ENCODE measurements at places on chromosomes 3 and 15.

GRCh38 chr3:15361494-15362214, 29.3 kb upstream of the SH3BP5 start:
- peak; percentile 93 for ATAC-seq

DNA sequence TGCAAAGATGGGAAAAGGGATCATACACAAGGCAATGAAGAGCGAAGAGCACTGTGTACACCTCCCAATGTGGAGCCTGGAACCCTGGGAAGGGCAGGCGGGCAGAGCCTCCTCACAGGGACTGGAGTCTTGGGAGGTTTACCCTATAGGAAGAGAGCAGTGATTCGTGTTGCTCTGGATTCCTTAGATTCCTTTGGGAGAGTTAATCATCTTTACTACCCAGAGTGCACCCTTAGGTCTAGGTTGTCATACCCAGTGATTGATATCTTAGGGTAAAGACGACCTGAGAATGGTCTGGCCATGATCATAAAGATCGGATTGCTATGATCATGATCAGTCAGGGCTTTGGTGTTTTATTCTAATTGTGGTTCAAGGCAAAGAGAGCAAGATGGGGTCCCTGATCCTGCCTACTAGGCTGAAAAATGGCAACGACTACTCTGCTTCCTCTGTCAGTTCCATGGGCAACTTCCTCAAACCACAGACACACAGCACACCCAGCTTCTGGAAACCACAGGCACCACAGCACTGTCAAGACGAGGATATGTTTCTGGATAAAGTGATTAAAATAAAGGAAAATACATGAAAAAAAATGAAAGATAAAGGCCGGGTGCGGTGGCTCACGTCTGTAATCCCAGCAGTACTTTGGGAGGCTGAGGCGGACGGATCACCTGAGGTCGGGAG, 20.4 kb upstream of the MAP6D1 start:
- no peak for ATAC-seq

DNA sequence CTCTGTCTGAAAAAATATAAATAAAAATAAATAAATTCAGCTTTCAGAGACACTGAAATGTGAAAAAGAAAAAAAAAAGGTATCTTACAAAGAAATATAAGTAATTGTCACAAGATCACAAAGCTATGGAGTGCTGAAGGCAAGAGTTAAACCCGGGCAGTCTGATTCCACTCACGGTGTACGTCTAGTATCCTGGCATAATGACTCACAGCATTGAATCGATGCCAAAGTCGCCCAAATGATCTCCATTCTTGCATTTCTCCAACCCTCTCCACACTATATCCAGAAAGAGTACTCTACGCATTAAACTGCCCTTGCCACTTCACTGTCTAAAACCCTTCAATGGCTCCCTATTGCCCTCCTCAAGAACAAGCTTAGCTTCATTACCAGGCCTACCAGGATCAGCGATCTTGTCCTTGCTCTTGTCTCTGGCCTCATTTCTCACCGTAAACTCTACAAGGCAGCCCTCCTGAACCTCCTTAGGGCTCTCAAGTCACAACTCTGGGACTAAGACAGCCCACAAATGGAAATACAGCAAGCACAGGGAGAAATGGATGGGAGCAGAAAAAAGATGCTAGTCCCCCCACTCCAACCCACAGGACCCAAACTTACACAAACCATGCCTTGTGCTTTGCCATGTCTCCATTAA, 7.7 kb downstream of the SUCLG2 start:
- no peak for ATAC-seq

GRCh38 chr3:36776436-36776835, 12.1 kb upstream of the DCLK3 start:
- ATAC-seq: no peak

DNA sequence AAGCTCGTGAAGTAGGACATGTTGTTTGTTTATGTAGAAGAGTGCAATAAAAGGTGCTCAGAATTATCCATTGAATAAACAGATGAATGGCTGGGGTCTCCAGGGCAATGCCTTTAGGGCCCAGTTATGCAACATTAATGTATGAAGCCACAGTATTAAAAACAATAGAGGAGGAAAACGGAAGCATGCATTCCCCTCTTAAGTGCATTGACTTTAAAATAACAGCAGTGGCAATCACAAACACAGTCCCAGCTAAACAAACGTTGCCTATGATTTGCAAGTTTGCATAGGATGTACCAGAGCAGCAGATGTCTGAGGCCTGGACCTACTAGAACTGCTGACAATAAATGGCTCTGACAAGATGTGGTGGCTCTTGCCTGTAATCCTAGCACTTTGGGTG, 60.6 kb upstream of the GCNT3 start:
- no peak for ATAC-seq

DNA sequence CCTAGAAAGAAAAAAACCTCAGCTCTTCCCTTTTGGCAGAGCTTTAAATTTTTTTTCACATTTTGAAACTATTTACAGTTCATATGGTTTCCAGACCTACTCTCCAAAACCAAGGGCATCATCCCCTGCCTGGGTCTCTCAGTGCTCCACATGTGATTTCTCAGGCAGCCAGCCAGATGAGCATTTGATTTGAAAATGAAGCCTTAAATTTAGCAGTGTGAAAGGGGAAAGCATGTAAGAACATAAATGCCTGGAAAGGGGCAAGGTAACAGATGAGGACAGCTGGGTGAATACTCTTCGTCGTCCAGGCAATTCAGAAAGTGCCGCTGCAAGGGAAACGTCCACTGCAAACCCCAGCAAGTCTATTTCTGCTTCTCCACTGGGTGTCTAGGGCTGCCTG, 94.8 kb downstream of the ATP8B4 start:
- ATAC-seq: no peak

DNA sequence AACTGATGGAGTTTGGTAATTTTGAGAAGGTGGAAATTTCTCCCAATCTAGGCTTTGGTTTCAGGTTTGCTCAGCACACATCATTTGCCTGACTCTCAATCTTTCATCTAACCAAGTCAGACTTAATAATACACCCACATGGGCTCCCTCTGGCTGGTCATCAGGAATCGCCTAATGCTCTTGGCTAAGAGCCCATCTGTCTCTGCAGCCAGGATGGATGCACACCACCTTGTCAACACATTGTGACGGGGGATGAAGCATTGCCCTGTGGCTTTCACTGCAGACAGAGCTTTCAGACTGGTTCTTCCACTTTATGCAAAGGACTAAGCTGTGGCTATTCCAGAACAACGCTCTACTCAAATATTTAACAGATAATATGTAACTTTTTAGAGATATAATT, 3.0 kb upstream of the HDGFL3 start:
- ATAC-seq: no peak

- peak; percentile 88 for ATAC-seq
Observed at GRCh38 chr3:184765730-184766074, 46.3 kb upstream of the VPS8 start.

- ATAC-seq: no peak
Observed at GRCh38 chr3:56916716-56917360, 115.1 kb upstream of the ARHGEF3 start.

- ATAC-seq: no peak
Observed at GRCh38 chr15:69389426-69389825, 24.7 kb upstream of the KIF23 start.

DNA sequence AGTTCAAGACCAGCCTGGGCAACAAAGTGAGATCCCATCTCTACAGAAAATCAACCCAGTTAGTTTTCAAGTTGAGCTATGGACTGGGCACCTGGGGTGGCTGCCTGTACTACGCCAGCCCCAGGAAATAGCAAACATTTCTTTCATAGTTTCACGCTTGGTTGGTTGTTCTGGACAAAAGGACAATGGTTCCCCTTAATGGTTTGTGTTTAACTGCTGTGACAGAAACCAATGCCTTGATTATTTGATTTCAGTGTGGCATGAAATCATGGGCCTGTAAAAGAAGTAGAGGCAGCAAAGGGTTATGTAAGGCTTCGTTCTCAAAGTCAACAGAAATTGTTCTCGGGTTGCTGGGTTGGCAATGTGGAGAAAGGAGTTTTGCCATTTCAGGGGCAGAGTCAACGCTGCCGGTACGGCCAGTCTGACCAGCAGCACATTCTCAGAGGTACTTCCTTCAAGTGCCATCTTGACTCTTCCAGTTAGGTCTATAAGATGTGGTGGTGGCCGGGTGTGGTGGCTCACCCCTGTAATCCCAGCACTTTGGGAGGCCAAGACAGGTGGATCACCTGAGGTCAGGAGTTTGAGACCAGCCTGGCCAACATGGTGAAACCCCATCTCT, 12.7 kb downstream of the LCMT2 start:
- ATAC-seq: no peak

DNA sequence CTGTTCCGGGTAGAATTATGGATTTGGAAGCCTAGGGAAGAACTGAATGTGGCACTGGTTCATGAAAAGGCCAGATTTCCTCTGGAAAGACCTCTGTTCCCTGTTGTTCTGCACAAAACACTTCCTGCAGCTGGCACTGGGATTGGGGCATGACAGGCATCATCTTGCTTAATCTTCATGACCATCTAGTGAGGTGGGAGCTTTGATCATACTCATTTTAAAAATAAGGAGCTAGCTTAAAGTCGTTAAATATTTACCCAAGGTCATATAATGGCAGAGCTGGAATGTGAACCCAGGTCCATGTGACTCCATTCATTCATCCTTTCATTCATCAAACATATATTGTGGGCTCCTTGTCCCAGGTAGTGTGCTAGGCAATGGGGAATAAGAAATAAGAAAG, 40.4 kb downstream of the EBLN2 start:
- no peak for ATAC-seq

DNA sequence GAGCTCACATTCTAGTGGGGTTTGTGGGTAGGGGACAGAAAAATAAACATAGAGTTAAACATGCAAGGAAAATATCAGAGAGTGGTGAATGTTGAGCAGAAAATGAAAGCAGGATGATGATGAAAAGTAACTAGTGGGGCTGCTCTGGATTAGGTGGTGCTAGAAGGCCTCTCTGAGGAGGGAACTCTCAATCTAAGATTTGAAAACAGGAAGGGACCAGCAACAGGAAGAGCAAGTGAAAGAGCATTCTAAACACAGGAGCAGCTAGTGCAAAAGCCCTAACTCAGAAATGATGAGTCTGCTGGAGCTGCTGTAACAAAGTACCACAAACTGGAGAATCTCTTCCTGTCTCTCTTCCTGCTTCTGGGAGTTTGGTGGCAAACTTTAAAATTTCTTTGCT, 468.6 kb upstream of the AGTR1 start:
- ATAC-seq: no peak

DNA sequence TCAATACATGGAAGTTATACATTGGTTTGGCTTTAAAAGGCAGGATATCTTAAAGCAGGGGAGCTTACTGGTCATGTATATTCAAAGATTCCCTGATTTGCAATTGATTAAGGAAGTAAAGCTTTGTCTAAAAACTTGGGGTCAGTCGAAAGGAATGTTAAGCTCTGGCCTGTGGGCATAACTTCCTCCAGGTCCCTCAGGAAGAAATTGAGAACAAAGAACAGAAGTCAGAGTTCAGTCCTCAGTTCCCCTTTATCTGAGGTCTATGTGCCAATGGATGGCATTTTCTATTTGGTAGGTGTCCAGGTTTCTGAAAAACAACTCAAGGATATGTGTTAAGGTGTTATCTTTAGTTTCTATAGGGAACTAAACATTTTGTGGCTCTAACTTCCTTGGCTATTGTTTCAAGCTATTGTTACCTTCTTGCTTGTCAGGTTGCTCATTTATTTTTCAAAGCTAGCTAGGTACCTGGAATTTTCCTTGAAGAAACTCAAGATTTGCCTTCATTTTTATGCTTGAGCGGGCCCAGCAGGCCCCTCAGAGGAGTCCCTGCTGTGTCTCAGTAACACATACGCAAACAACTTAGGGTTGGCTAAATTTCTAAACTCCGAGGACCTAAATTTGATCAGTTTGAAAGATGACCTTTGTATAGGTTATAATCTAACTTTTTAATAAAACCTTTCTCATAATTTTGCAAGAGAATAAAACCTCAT, 135.0 kb upstream of the UBE2E2 start:
- no peak for ATAC-seq

GRCh38 chr3:130728037-130728436, 18.6 kb downstream of the PIK3R4 start:
- no peak for ATAC-seq

GRCh38 chr15:90617171-90617570, 87.4 kb downstream of the CRTC3 start:
- no peak for ATAC-seq

DNA sequence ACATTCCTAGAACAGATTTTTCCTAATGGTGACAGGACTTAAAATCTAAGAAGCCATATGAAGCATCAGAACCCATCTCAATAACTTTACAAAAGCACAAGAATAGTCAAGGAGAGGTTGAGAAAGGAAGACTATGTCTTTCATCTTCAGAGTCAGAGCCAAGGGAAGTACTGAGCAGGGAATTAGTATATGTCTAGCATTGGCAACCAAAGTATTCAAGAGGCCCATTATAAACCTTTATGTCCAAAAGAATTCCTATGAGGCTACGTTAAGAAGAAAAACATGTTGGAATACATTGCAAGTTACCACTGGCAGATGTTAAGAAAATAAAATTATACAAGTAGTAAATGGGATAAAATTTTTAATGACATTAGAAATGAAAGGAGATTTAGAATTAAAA, 150.5 kb downstream of the MAGI1 start:
- no peak for ATAC-seq

DNA sequence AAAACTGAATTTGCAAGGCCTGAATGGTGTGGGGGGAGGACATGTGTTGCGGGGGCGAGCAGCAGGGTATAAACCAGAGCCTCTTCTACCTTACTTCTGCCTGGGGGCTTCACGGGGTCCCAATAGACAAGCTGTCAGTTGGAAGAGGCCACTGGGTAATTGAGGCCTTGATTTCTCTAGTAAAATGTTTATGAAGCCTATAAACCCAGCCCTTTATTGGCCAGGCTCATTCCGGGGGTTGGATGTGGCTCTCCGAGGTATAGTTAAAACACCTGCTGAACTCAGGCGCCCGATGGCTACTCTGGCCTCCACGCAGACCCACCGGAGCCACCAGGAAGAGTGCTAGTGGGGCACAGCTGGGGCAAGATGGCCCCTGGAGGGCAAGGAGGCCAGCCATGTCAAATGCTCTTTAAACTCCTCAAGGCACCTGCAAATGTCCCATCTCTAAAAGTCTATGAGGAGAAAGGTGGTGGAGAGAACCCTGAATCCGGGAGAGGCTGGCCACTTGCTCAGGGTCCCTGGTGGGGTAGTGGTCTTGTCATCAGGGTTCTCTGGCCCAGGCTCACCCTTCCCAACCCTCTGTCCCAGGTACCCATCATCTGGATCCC, 34.3 kb downstream of the IGDCC3 start:
- ATAC-seq: no peak

- ATAC-seq: no peak
Observed at GRCh38 chr3:44899683-44900367, 25.4 kb downstream of the TGM4 start.

- no peak for ATAC-seq
Observed at GRCh38 chr15:22815766-22816165, 22.7 kb upstream of the NIPA2 start.

DNA sequence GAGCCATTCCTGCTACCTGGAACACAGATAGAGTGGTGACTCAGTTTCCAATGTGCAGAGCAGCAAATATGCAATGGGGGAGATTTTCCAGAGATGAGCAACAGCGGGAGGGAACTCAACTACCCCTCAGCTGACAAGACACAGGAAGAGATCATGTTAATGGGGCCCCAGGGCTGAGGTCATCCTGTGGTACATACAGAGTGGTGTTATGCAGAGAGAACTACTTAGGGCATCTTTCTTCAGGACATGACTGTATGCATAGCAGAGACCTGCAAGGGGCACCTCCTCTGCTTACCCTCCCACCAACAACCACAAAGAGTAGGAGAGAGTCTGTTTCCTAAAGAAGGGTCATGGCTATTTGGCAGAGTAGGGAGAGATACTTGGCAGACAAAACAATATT, 6.8 kb upstream of the TBC1D5 start:
- peak; percentile 45 for ATAC-seq
